ENCODE measurements at places on chromosomes 13 and 19. TPM values are rescaled to one million over a fixed set of nuclear protein-coding genes. Genes with fewer than 3 reads are reported as not detected.

- DNase-seq: no peak
Observed at GRCh38 chr19:34082289-34083077, 89.8 kb upstream of the LSM14A start.

Gene NOVA2
- 0.81 TPM for total RNA-seq

- DNase-seq: no peak
Observed at GRCh38 chr13:23963184-23963931, 66.1 kb upstream of the C1QTNF9B start.

Gene ZNF865
- total RNA-seq: 14.2 TPM

DNA sequence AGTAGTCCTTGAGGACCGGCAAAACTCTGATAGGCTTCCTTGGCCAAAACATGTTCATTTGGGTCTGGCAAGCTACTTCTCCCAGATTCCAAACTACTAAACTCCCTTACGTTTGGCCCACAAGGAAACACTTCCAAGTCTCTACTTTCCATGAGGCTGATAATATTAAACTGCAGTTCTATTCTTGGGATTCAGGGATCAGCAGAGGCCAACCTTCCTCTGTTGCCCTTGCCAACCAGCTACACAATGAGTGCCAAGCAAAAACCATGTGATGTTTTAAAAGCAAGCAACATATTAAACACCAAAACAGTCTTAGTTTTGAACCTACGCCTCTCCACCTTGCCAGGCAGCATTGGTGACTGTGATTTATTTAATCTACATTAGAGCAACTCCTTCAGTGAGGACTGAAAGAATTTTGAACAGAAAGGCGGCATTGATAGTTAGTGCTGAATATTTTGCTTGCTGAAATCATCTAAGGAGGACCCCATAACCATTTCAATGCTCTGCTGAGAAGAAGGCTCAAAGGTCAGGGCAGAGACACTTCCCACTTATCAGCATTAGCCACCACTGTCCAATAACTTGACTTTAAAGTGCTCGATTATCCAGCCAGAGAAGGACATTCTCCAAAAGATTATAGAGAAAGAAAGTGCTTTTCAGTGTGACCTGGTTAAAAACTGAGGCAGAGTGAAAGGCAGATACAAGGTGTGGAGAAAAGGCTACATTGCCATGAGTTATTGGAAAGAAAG is 287.1 kb downstream of the TBC1D4 start:
- DNase-seq: no peak

DNA sequence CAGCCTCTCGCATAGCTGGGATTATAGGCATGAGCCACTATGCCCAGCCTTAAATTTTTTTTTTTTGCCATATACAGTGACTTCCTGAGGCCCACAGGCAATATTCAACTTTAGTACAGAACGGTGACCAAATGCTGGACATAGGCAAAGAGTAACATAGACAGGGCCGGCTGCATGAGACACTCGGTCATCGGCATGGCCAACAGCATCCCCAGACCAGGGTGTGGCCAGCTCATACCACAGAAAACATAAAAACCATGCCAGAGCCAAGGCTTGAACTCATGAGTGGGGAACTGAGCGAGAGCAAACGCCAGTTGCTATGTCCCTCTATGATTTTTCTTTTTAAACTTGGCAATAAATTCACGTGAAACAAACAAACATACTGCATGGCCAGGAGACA is 17.0 kb downstream of the KANK2 start:
- no peak for DNase-seq

Gene MCF2L
- 37.6 TPM for total RNA-seq

GRCh38 chr13:100818711-100819110 is 144.1 kb upstream of the TMTC4 start:
- no peak for DNase-seq
